ENCODE measurements at places on chromosomes 12 and 14.

DNA sequence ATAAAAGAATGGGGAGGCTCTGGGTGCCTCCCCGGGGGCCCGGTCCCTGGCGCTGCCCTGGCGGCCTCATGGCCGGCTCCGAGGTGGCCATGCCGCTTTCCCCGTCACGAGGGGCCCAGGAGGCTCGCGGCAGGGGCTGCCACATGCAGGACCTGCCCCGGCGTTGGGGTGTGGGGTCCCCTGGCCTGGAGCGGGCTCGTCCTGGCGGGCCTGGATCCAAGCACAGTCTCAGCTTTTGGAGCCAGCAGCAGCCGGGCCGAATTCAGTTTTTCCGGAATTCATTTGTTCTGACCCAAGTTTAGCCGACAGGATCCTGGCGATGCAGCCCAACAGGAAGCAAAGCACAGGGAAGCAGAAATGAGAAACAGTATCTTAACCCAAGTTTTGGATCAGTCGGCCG lies 26.4 kb upstream of the AEBP2 start:
- no peak for DNase-seq

DNA sequence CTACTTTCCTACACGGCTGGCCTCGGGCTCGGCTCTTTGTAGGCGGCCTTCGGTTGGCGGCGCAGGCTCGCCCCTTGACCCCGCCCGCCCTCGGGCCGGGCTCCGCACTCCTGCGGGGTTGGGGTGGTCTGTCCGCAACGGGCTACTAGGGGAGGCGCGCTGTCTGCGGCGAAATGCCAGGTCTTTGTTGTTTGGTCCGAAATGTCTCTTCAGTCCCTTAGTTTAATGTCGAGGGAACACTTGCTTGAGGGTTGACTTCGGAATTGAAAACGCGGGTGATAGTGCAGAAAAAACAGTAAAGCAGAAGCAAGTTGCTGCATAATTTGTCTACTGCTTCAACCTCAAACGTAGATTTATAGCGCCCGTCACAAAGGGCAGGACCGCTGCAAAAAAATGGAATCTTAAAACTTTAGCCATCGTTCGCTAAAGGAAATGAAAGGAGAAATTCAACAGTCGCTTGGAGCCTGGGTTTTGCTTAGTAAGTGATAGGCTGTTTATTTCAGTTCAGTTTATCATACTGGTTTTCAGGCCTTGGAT lies 390 bp downstream of the JKAMP start:
- DNase-seq: no peak

- DNase-seq: no peak
These were observed 462 bp upstream of the ETNK1 start for GRCh38 chr12:22624548-22624869.

- no peak for DNase-seq
These were observed 858.1 kb downstream of the NRXN3 start for GRCh38 chr14:79028281-79028680.

GRCh38 chr12:46486588-46486987 lies 114.0 kb upstream of the SLC38A2 start:
- no peak for DNase-seq

DNA sequence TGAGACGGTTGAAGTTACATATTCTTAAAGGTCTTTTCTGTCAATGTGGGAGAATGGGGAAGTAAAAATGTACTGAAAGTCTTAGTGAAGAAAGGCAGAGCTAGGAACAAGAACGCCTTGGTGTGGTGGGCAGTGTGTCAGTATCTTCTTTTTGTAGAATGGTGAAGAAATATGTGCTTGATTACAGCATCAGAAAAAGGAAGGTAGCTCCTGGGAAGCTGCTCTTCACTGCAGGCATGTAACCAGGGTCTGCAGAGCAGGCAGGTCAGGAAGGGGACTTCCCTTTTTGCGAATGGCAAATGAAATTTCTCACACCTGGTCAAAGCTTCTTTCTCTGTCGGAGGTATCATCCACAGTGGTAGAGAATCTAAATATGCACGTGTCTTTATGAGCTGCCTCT lies 226.2 kb downstream of the ADAMTS20 start:
- DNase-seq: no peak

GRCh38 chr12:122362755-122363154 lies 59.7 kb downstream of the CLIP1 start:
- no peak for DNase-seq

DNA sequence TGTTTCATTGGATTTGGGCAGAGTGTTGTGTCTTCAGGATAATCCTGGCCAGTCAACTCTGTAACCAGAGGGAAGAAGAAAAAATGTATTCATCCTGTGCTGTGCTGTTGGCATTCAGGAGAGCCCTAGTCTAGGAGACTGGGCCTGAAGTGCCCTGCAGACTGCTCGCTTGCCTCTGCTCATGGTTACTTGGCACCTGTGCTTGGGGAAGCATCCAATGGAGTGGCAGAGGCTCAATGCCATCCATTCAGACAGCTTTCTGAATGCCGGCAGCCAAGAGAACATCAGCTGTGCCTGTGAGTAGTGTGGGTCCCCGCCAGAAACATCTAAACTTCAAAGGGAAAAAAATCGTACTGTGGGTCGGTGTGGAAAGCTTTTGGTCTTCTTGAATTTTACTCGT lies 124.2 kb downstream of the SRGAP1 start:
- DNase-seq: no peak

- no peak for DNase-seq
These were observed 69.3 kb downstream of the FBXW8 start for GRCh38 chr12:116980083-116980482.

Measured in activated CD8-positive, alpha-beta memory T cell treated with anti-CD3 and anti-CD28 coated beads for 1 hour (primary cell).